ENCODE measurements at places on chromosomes 2 and 18.

GRCh38 chr2:33420726-33421125, 55.7 kb upstream of the RASGRP3 start:
- no peak for DNase-seq

DNA sequence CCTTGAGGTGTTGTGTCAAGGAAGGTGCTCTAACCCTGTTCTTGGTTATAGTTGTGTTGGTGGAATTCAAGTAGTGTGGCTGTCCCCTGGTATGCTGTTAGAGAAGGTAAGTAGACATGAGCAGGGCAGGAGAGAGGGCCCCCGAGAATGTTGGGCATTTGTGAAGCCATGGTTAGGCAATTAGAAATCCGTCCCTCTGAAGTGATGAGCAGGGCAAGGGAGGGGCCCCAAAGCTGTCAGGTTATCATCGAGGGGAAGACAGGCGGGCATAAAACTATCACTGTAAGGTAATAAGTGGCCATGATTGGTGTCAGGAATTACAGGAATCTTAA, 5.2 kb downstream of the XRCC5 start:
- DNase-seq, result no peak

DNA sequence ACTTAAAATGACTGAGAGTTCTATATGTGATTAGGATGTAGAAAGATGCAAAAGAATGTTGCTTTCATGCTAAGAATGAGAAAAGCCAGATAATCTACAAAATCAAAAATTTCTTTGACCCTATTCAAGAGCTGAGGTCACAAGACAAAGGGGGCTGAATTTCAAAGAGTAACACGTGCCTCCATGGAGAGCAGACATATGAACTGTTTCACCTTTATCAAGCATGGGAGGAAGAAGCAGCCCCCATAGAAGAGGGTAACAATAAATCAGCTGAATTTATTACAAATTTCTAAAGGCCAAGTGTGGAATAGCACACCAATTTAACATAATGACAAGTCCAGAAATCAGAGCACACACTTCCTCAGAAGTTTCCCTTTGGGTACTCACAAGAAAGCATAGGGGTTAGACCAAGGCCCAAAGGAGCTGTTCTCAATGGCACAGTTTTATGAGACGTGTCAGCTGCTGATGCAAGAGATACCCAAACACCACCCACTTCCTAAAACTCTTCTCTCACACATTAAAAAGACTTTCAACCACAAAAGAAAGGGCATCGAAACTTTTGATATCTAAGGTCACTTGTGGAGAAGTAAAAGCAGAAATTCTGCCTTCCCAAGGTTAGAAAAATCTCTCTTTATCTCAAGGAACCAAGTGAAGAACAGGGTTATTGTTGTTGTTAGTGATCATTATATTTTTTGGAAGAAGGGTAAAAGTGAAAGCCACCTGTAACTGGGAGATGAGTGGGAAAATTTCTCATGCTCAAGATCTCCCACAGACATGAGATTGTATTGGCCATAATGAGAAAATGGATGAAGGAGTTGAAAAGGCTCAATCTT, 950.1 kb downstream of the TRIB2 start:
- DNase-seq, result no peak

DNA sequence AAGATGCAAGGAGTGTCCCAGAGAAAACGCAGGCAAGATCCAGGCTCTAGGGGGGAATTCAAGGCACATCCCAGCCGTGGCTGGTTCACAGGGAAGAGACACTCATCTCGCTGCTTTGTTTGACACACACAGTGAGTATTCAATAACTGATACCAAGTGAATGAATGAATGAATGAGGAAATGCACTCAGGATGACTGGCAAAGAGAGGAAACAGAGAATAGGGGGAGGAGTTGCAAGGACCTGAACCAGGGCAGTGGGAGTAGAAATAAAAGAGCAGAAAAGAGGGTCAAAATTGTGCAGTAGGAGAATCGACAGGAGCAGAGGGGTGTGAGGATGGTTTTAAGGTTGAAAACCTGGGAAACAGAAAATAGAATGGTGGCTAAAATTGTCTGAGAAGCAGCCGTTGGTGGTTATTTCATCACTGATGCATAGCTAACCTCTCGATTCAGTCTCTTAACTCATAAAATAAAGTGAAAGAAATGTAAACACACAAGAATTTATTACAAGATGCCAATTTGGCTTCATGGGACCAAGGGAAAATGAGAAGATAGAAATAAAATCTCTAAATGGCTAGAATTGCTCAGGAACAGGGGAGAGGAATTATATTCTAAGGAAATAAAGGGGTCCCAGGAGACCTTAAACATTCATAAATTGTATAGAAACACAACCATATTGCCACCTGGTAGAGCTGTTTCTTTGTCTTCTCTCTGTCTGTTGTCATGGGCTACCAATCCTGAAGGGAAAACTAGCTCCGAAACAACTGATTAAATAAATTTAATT, 63.9 kb upstream of the PHLPP1 start:
- no peak for DNase-seq

GRCh38 chr2:181054843-181055242, 74.4 kb downstream of the UBE2E3 start:
- no peak for DNase-seq

DNA sequence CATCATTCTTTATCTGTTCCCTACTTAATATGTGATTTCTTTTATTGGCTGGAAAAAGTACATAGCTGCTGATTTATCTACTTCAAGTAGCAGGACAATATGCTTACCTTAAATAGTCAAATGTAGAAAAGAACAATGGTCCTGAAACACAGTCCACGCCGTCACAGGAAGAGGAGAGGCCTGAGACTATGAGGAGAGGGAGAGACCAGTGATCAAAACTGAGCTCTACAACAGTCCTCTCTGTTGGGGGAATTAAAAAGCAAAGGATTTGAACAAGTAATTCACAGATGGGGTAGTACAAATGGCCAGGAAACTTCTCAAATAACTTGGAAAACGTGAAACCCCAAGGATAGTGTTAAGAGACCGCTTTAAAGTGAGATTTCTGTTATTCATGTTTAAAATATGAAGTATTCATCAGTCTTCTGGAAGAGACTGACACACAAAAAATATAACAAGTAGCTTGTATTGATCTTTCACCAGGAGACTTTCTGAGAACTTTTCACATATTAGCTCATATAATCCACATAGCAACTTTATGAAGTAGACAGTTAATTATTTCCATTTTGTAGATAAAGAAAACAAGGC, 20.2 kb downstream of the SCYGR8 start:
- no peak for DNase-seq

Data from smooth muscle cell of the brain vasculature (primary cell).